Activated CD4-positive, CD25-positive, alpha-beta regulatory T cell treated with anti-CD3 and anti-CD28 coated beads, Interleukin-2, amount 50 U/mL, for 24 hours (primary cell): ENCODE measurements at places on chromosomes 4 and X.

GRCh38 chr4:14837860-14838259, 164.4 kb upstream of the CPEB2 start:
- no peak for ATAC-seq

GRCh38 chrX:130170752-130171445, 863 bp upstream of the RAB33A start:
- peak; percentile 74 for ATAC-seq

GRCh38 chr4:47427935-47428334, 35.6 kb downstream of the COMMD8 start:
- ATAC-seq = no peak

GRCh38 chr4:20764366-20764992, 64.2 kb downstream of the PACRGL start:
- ATAC-seq = no peak

DNA sequence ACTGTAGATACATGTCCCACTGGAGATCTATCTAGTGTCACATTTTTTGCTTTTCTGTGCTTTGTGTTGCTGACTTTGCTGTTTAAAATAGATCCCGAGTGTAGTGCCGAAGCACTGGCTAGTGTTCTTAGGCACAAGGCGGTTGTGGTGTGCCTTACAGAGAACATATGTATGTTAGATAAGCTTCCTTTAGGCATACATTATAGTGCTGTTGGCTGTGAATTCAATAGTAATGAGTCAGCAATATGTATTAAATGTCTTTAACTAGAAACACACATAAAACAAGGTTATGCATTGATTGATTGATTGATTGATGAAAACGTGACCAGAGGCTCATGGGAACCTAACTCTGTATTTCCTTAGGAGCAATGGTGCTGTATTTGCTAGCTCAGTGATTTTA, 56.2 kb downstream of the COX7B2 start:
- no peak for ATAC-seq

DNA sequence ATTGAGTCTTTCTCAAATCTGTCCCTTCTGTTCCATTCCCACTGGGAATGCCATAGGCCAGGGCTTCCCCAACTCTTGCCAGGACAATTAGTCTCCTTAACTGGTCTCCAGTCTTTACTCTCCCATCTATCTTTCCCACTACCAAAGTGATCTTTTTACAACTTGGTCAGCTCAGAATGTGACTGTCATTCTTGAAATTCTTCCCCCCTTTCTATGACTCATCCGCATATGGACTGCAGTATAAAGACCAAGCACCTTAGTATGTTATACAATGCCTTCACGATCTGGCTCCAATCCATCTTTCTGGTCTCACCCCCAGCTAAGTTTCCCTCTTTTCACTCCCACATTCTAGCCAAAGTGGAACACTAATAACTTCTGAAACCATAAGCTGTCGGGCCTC, 383.8 kb downstream of the OPHN1 start:
- no peak for ATAC-seq

DNA sequence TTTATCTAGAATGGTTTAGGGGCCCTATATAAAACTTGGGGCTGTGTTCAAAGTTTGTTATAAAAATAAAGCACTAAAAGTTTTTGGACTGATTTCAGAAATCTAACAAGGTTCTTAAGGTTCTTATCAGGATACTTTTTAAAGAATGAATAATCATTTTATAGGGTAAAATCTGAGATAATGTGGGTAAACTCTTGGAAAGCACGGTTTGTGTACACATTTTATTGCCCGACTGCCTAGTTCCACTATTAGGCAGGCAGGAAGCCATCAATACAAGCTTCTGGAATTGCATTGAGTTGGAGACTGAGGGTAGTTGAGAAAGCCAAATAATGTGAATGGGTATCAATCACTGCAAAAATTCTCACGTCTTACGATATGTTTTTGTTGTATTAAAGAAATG, 331.0 kb upstream of the PITX2 start:
- no peak for ATAC-seq

- no peak for ATAC-seq
Observed at GRCh38 chrX:41862562-41863184, 60.7 kb downstream of the CASK start.

DNA sequence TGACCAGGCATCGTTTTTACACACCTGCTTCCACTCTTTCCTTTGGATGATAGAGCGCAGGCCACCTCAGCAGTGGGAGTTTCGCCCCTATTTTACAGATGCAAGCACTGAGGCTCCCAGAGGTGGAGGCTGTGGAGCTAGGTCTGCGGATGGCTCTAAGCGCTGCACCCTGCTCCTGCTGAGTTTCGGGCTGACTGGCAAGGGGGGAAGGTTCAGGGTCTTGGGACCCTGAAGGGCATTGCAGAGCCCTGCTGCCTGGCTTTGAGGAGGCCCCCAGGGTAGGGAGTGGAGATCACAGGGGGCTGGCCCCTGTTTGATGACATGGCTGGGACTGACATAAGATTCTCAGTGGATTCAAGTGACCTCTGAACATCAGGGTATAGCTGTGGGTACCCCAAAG, 62.8 kb upstream of the NKX1-1 start:
- ATAC-seq = no peak

DNA sequence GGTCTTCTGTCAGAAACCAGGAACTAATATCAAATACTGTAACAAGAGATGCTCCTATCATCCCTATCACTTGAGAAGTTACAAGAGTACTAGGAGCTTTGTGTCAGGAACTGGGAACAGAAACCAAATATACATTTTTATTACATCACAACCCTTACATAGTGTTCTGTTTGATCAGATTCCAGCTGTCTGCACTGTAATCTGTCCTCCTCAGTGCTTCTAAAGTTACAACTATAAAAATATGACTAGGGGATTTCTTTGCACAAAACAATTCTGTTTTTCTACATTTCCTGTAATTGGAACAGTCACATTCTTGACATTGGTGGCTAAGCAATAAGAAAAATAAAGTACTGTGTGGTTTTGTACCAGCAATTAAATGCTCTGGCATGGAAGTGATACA, 686.0 kb downstream of the PDHA2 start:
- ATAC-seq = no peak

GRCh38 chrX:102604327-102604726, 5.0 kb downstream of the ARMCX5 start:
- ATAC-seq = no peak

GRCh38 chr4:133776503-133776902, 425.1 kb downstream of the PABPC4L start:
- no peak for ATAC-seq
